T-helper 22 cell (primary cell): ENCODE measurements at places on chromosomes 5 and 9.

DNA sequence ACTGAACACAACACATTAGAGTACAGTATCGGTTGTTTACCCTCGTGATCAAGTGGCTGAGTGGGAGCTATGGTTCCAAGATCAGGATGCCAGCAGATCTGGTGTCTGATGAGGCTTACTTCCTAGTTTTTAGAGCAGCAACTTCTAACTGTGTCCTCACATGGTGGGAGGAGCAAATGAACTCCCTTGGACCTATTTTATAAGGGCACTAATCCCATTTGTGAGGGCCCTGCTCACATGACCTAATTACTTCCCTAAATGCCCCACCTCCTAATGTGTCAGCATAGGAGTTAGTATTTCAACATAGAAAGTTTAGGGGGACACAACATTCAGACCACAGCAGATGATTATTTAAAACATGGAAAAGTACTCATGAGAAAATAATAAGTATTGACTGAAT is 111.8 kb downstream of the GCNT1 start:
- DNase-seq, result no peak

DNA sequence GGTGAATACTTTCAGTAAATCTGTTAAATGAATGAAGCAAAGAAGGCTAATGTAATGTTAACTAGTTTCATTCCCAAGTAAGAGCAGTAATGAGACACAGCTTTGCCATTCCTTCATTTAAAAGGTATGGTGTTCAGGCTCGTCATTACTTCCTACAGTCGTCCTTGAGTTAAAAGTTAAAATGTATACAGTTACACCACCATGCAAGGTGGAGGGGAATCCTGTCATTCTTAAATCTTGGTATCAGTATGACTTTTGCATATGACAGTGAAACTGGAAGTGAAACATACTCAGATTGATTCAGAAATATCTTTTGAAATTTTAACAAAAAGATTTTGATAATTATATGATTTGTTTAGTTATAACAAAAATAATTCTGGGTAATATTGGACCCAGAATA is 25.9 kb downstream of the MTRR start:
- no peak for DNase-seq

GRCh38 chr9:29100762-29101161 is 1527.5 kb upstream of the C9orf72 start:
- DNase-seq, result no peak

DNA sequence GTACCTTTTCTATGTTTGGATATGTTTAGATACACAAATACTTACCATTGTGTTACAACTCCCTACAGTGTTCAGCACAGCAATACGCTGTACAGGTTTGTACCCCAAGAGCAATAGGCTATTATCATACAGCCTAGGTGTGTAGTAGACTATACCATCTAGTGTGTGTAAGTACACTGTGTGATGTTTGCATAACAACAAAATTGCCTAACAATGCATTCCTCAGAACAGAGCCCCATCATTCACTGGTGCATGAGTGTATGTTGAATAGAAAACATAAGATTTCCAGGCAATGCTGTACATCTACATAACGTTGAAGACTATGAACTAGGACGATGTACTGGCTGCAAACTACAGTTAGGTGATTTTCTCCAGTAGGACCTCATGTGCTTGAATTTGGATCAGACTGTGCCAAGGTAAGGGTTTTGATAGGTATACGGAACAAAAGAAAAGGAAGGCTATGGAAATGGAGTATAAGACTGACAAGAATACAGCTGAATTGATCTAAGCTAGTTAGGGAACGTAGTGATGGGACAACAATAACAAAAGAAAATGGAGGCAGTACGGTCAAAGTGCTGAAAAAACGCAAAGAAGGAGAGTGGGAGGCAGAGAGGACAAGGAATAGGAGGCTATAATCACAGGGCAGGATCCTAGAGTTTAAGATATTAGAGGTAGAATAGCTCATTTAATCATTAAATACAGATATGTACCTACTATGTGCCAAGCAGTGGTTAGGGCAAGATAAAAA is 46.9 kb downstream of the FNIP1 start:
- DNase-seq, result no peak

DNA sequence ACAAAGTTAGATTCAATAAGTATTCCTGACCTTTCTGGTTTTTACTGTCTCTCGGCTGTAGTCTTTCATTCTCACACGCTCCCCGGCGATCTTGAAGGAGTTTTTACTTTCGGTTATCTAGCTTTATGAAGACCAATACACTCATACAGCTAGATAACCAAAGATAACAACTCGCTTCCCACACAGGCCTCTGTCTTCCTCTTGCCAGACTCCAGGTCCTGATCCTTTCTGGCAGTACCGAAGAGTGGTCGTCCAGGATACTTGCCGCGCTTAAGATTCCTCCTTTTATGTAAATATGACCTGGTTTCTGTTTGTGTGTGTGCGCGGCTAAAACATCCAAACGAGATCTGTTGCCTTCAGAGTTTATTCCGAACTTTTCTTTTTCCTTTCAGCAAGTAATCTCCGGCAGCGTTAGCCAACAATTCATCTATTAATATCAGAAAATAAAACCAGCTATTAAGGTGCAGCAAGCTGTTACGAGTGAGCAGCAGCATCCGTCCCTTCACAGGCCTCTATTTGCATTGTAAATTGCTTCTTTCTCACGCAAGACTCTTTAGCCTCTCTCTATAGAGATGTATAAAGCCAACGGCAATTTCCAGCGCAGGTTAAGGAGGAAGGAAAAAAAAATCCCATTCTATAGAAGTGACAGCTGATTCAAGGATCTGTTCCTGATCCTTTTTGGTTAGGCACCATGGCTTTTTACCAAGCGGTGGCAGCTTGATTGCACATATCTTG is 216.1 kb downstream of the MEF2C start:
- no peak for DNase-seq

GRCh38 chr9:113380869-113381378 is 4.1 kb upstream of the HDHD3 start:
- DNase-seq, result no peak

GRCh38 chr9:35490155-35490909 is 421 bp downstream of the RUSC2 start:
- DNase-seq, result no peak

DNA sequence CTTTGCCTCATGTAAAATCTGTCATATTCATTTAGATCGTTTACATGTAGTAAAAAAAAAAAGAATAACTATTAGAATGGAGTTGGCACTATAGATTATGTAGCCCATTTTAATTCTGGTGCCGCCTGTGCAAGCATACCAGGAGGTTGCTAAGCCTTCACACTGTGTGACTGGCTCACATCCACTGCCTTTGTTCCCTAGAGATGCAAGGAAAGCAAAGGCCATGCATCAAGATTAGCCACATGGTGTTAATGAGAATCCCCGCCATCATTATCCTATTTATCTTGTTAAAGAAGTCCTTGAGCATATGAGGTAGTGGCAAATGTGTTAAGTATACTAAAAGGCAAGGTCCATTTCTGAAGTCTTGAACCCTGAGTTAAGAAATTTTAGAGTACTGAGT is 279.6 kb downstream of the RFX3 start:
- DNase-seq, result no peak

DNA sequence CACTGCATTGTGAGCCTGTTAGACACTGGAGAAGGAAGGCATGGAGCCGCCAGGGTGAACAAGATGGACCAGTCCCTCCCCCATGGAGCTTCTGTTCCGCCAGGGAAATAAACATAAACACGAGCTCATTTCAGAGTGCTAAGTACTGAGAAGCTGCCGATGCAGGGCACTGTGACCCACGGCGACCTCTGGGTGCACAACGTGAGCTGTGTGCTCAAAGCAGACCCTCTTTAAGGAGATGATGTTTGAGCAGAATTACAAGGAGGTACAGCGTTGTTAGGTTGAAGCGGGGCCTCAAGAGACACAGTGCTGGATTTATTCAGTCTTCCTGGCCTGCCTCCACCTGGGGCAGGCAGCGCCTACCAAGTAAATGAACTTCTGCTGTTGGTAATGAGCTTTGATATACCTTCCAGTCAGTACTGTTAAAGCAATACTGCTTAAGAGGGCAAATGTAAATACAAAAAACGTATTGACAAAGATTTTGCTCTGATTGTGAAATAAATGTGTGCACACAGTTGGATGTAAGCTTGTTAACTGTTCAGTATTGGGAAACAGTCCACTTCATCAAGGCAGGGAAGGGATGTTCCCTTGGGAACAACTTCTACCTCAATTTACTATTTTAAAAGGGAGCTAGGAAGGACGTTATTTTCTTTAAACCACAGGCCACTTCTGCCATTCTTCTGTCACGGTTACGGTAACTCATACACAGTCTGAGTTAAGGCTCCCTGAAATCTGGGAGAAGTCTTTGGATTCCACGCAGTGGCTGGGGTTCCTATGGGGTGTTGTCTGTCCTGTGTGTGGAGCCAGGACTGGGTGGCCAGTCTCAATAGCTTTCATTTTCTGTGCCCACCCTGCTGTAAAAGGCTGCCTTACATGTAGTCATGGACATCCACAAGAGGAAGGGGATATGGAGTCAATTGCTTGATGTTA is 48.9 kb upstream of the DMRT1 start:
- no peak for DNase-seq

- no peak for DNase-seq
Observed at GRCh38 chr9:136678034-136678433, 9.2 kb downstream of the AGPAT2 start.

DNA sequence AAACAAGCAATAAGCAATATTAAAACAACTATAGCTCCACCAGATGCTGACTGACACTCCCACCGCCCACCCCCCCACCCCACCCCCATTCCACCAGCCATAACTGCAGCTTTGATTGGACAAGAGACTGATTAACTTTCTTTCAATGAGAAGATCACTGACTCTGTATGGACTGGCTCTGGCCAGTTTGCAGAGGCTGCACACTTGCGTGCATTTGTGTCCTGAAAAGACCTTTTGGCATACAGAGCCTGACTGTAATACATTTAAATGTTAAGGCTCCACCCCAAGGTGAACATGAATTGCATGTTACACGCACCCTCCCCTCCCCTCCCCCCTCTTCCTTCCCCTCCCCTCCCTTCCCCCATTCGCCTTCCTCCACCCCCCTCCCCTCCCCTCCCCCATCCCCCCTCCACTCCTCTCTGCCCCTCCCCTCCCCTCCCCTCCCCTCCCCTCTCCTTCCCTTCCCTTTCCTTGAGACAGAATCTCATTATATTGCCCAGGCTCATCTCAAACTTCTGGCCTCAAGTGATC is 31.1 kb downstream of the FGD3 start:
- no peak for DNase-seq

- DNase-seq, result no peak
Observed at GRCh38 chr9:40884072-40884901, 244.2 kb downstream of the FOXD4L6 start.

DNA sequence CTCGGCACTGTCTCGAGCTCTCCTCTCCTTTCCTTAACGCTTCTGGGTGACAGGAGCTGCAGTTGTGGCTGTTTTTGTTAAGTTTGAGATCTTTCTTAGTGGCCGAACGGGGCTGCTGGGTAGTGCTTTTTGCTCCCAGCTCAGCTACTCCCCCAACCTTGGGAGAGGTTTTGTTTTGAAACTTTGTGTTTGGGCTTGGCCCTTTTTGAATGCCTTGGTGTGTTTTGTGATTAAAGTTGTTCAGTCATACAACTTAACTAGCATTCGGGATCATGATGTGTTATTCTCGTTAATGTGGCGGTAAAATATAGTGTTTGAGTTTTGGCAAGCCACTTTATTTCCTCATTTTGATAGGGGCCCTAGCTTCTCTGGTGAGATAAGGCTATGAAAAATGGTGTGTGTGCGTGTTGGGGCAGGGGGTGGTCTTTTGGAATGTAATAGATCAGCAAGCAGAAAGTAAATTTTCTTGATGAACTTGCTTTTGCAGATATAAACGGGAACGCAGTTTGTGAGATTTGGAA is 1.1 kb downstream of the KDM3B start:
- DNase-seq, result no peak

- DNase-seq, result no peak
Observed at GRCh38 chr5:3265131-3265885, 330.3 kb upstream of the IRX1 start.

DNA sequence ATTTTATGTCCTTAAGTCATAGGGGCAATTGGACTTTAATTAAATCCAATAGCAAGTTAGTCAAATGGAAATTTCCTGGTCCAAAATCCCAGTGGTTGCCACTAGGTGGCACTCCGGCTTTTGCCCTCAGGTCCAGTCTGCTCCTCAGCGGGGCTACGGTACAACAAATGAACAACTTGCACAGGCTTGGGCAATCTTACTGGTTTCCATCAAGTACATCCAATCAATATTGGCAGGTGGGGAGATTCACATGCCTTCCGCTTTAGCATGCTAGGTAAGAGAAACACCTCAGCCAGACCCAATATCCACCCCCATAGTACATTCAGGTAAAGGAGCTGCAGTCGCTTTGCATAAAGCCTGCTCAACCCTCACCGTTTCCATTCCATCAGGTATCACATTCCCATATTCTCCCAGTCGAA is 6.3 kb upstream of the MXD3 start:
- DNase-seq, result no peak

DNA sequence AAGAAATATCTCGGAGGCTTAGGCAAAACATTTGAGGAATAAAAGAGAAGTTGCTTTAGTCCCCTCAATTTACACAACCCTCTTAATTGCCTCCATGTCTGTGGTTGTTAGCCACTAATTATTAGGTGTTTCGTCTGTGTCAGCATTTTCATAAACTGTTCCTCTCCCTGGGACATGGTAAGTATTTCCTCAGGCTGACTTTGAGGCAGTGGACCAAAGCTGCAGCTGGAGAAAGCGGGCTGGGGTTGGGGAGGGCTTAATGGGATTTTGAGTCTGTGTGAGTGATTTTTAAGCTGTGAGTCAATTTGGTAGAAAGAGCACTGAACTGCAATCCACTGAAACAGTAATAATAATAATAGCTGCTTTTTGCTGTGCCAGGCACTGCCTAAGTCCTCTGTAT is 13.0 kb upstream of the TTC1 start:
- no peak for DNase-seq

DNA sequence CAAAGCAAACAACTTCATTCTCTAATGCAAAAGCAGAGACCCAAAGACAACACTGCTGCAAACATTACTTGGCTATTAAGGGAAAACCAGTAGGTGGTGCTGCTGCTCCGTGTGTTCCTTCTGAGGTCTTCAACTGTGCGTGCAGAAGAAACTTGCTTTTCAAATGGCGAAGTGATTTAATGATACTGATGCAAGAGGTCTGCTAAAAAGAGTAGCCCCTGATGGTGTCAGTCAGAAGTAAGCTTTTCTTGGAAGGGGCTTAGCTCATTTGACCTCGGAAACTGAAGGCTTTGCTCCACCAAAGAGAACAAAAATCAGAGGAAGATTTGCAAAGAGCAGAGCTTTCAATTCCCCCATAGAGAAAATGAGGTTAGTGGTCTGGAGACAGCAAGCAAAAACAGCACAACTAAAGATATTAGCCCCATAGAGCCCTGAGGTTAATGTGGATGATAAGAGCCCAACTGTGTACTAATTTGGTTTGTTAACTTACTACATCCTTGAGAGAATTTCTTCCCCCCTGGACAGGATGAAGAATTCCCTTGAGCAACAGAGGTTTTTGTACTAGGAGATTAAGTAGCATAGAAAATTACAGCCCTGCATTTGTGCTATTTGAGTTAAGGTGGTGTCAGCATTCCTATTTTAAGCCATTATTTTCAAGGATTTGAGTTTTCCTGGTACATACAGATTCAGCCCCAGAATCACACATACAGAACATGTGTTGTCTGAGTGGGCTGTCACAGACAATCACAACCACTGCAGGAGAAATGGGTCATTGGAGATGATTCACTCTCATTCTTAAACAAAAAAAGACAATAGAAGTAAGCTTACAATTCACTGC is 153.2 kb upstream of the C9orf72 start:
- no peak for DNase-seq

- DNase-seq, result no peak
Observed at GRCh38 chr9:137023583-137023991, 4.5 kb downstream of the ABCA2 start.
